Activated naive CD4-positive, alpha-beta T cell treated with anti-CD3 and anti-CD28 coated beads for 36 hours (primary cell): ENCODE measurements at places on chromosomes 5 and 9. TPM values are rescaled to one million over a fixed set of nuclear protein-coding genes. Genes with fewer than 3 reads are reported as not detected.

DNA sequence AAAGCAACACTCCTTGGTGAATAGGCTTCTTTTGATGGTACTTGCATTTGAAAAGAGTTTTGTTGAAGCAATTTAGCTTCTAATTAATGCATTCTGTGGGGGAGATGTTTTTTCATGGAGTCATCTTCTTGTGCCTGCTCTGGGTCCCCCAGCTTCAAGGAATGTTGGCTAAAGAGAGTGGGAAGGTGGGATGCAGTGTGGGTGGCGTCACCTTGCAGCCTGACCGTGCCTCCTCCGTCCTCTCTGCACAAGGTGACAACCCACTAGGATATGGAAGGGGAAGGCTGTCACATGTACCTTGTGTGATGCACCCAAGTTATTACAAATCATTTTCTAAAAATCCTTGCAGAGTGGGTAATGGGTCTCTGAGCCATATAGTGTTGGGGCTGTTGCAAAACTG is 70.7 kb downstream of the DAPK1 start:
- no peak for DNase-seq

GRCh38 chr9:113302792-113303418 is at the start of gene RNF183:
Gene RNF183, minus strand, starts transcription at chr9:113303376. Its CDS starts 5,192 bp downstream, at chr9:113298184.
- DNase-seq, result no peak

GRCh38 chr9:135787776-135788575 is 86.0 kb downstream of the KCNT1 start:
- DNase-seq, result no peak

SHOC1 gene
- not detected for total RNA-seq
